ENCODE measurements at places on chromosomes 11 and 22.

GRCh38 chr22:44136786-44137185, 43.9 kb upstream of the PARVG start:
- no peak for DNase-seq

DNA sequence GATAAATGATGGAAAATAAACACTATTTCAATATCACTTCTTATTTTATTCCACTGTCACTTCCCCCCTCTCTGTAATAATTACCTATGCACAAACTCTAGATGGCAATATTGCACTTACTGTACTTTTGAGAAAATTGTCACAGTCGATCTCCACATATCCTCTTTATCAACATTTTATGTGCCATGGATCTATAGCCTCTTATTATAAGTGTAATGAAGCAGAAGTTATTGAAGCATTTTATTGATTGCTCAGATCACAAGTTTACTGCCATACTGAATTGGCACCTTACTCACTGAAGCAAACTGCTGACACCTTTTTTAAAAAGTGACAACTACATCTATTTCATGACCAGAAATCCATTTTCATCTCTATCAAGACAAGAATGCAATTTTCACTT, 133.4 kb downstream of the DCDC1 start:
- no peak for DNase-seq

DNA sequence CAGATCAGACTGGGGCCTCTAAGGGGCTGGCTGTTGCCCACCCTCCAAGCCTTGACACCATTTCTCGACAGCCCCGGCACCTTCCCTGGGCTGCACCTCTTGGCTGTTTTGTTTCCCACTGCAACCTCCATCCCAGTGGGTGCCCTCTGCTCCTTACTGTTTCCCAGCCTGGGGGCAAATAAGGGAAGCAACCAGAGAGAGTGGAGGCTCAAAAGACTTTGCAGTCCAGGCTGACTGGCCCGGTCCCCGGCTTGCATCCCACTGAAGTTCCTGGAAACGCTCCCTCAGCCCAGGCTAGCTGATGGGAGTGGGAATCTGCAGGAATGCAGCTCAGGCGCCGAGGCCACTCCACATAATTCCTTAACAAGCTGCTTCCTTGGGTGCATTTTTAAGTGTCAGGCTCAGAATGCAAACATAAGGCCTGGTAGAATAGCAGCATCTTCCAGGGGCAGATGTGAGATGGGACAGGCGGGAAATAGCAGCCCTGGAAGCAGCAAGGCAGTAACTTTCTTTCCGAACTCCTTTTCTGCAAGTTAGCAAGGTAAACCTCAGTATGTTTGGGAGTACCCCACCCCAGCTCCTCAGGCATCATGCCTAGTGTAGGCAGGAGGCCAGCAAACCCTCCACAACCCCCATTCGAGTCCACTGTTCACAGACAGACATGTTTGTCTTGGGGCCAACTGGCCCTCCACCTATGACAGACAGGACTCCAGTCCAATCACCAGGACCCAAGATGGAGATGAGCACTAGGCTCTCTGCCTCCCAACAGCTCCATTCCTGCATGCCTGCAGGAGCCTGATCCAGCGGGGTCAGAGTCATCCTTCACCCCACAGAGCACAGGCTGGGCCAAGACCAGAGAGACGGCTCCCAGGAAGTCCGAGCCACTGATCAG, 39.3 kb downstream of the RPL27A start:
- DNase-seq, result no peak

- no peak for DNase-seq
These were observed 139.1 kb downstream of the DBX1 start for GRCh38 chr11:20021212-20021611.

GRCh38 chr11:134034496-134035381, 34.1 kb upstream of the JAM3 start:
- DNase-seq, result no peak

DNA sequence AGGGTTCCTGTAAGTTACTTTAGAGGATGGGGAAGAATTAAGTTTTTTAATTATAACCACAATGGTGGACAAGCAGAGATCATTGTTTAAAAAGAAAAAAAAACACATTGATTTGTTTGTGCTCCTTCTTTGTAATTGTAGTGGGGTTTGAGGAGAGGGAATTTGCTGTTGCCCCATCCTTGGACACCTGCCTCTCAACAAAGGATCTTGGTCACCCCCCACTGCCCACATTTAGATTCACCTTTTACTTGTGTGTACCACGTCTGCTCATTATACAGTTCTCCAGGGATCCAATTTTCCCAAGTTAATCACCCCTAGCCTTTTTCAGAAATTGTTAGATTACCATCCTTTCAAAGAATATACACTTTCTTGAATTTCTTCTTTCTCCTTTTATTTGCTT, 53.0 kb downstream of the DNAJC24 start:
- no peak for DNase-seq

- DNase-seq, result no peak
These were observed 29.4 kb downstream of the PPP2R1B start for GRCh38 chr11:111736621-111737443.

- DNase-seq, result no peak
These were observed 2.7 kb downstream of the NLRP6 start for GRCh38 chr11:280706-281485.

- DNase-seq, result no peak
These were observed 186.8 kb downstream of the SOX6 start for GRCh38 chr11:16169541-16169940.

GRCh38 chr11:116787786-116788486, at the start of gene ZPR1:
Gene ZPR1, minus strand, starts transcription at chr11:116788023. Its CDS starts 33 bp downstream, at chr11:116787990.
- DNase-seq, result peak; percentile 82

DNA sequence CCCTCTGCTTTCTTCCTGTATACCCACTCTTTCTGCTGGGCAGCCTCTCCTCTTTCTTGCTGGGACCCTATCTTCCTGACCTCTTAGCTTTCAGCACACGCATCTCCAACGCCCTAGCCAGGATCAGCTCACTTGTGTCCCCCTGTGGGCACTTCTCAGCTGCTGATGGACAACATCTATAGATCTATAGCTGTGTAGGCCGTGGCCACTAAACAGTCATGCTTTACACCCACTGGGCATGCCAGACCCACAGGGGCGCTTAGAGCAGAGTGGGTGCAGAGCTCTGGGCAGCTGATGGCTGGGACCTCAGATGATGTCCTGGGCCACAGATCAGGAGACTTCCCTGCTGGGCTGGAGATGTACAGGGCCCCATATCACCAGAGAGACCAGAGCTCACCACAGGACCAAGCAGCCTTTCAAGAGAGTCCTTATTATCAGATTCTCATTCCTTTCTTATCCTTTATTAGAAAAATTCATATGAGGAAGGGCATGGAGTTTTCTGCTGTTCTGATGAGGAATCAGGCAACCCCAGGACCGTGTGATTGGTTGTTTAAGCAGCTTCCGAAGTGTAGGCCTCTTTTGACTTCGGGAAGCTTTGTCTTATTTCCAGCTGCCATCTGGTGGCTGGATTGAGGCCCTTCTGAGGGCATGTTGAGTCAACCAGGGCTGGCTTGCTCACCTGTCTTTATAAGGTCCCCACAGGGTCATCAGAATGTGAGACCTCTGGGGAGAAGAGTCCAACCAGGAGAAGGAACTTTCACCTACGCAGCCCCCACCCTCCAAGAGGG, 60.5 kb downstream of the OSBP2 start:
- peak; percentile 68 for DNase-seq

- DNase-seq, result no peak
These were observed 69.3 kb upstream of the TNRC6B start for GRCh38 chr22:40108396-40108795.
